H4 (cell line): ENCODE measurements at places on chromosomes 1 and 21. TPM values are rescaled to one million over a fixed set of nuclear protein-coding genes. Genes with fewer than 3 reads are reported as not detected.

DNA sequence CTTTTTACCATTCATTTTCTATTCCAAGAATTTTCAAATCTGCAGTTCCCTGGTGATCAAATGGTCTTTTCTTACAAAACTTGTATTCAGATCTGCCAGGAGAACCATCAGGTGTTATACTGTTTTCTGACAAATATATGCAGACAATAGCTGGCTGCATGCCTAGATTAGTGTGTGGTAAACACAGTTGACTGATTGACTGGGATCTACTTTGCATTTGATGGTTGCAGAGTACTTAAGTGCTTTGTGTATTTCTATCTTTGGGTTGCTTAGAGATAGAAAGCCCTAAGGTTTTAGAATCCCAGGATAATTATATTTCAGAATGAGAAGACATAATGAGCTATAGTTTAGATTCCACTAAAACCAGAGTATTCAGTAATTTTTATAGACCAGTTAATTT, 102.0 kb upstream of the CHODL start:
- DNase-seq, result no peak

DNA sequence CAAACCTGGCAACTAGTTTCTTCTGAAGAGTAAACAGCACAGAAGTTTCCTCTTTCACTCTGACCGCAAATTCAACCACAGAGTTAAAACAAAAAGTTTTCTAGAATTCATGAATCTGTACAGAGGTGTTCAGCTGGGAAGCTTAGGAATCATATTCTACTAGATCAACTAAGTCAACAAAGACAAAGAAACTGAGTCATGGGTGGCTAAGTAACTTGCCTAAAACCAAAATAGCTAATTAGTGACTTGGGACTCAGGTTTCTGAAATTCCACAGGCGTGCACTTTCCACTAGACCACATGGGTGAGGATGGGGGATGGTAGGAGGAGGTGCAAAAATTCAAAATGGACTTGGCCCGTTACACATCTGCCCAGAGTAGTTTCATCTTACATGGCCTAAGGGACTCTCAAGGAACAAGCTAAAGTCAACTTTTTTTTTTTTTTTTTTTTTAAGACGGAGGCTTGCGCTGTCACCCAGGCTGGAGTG, 25.8 kb downstream of the PTPN14 start:
- peak; percentile 88 for DNase-seq

- DNase-seq, result no peak
Observed at GRCh38 chr1:201750934-201751333, 78.0 kb upstream of the IPO9 start.

- no peak for DNase-seq
Observed at GRCh38 chr21:35020436-35020835, 28.7 kb downstream of the RUNX1 start.

GRCh38 chr1:110006516-110006915, 22.0 kb downstream of the AHCYL1 start:
- DNase-seq, result no peak

DNA sequence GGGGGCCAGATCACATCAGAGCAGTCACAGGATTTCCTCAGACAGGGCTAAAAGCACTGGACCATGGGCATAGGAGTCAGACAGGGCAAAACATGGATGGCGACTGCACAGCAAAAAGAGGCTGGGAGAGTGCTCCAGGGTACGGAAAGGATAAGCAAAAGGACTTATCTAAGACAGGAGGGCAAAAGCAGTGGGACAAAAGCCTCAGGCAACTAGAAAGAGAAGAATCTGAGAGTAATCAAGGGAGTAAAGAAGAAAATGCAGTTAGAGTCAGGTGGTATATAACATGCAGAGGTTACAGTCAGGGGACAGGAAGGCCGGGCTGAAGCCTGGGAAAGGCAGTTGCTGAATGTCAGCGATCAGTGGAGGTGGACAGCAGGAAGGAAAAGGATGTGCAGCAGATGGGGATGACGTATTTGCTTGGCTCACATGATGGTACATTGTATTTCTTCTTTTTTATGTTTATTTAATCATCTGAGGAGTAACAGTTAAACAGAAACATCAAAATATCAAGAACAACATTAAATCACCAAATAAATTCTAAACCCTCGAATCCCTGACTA, 63.1 kb upstream of the CNN3 start:
- DNase-seq, result no peak

GRCh38 chr21:21159253-21159899, 161.2 kb downstream of the NCAM2 start:
- peak; percentile 28 for DNase-seq

DNA sequence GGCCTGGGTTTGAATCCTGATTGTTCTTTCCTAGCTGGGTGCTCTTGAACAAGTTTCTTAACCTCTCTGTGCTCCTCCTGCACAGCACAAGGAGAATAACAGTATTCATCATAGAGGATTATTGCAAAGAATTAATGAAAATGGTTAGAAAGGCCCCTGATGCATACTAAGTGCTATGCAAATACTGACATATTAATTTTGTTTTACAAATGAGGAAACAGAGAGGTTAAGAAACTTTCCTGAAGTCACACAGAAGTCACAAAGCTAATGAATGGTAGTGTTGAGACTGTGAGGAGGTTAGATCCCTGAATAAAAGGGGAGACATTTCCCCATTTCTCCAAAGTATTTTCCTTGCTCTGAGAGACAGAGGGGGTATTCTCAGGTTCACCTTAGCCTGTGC, 99.0 kb downstream of the KCNJ6 start:
- DNase-seq, result no peak

RGSL1 gene
- total RNA-seq, result not detected in 2 replicates

RBP7 gene
- total RNA-seq, result not detected in 2 replicates

CFHR2 gene
- not detected in 2 replicates for total RNA-seq

OR2M3 gene
- 0.04 TPM in 1 of 2 replicates, not detected in the other for total RNA-seq

DCLRE1B gene
- 5.7 and 6.0 TPM in 2 replicates for total RNA-seq

F13B gene
- not detected in 2 replicates for total RNA-seq

TRIM67 gene
- not detected in 2 replicates for total RNA-seq

CD1E gene
- total RNA-seq, result not detected in 2 replicates

NPHP4 gene
- 2.4 and 12.0 TPM in 2 replicates for total RNA-seq

OR2T2 gene
- not detected in 2 replicates for total RNA-seq

ACTL8 gene
- total RNA-seq, result 0.06 and 0.70 TPM in 2 replicates
